ENCODE measurements at places on chromosomes 2 and 18.

- DNase-seq, result no peak
These were observed 766.8 kb upstream of the FAM98A start for GRCh38 chr2:34365932-34366331.

- DNase-seq, result no peak
These were observed 78.8 kb upstream of the CCDC85A start for GRCh38 chr2:56104962-56105361.

- DNase-seq, result no peak
These were observed 193.2 kb downstream of the TPGS2 start for GRCh38 chr18:36635414-36636096.

DNA sequence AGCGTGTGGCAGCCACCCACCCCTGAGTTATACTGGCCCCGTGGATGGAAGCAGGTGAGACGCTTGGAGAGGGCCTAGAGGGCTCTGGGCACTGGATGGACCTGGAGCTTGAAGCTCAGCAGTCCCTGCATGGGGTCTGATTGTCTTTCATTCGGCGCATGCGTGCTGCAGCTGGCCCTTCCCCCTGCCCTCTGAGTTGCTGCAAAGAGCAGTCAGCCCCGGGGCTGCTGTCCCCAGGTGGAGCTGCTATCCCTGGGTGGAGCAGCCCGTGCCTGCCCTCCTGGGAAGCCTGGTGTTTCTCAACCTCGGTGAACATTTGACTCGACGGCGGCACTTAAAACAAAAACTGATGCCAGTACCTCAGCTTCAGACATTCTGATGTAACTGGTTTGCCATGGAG, 29.6 kb downstream of the IGFBP5 start:
- no peak for DNase-seq

GRCh38 chr2:18552351-18553077, 7.9 kb downstream of the RDH14 start:
- DNase-seq, result no peak

GRCh38 chr2:178521304-178522150, 41.3 kb downstream of the PLEKHA3 start:
- DNase-seq, result no peak

- no peak for DNase-seq
These were observed 56.9 kb downstream of the ASB1 start for GRCh38 chr2:238483656-238484055.

DNA sequence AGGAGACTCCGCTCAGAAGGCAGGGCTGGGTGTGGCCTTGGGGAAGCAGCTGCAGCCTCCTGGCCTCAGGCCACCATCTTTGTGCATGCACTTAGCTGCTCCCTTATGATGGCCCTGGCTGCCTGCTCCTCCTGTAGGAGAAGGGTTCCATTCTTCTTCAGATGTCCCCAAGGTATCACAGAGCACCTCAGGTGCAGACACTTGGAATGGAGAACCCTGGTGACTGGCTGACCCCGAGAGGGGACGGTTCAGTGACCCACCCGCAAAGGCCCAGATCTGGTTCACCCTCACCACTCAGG, 9.6 kb downstream of the GPAT2 start:
- no peak for DNase-seq

- DNase-seq, result no peak
These were observed 65.1 kb downstream of the USP34 start for GRCh38 chr2:61405813-61406212.

- no peak for DNase-seq
These were observed 127.3 kb upstream of the TACR1 start for GRCh38 chr2:75326645-75327044.

GRCh38 chr2:176138923-176139660, 9.6 kb downstream of the HOXD8 start:
- no peak for DNase-seq

DNA sequence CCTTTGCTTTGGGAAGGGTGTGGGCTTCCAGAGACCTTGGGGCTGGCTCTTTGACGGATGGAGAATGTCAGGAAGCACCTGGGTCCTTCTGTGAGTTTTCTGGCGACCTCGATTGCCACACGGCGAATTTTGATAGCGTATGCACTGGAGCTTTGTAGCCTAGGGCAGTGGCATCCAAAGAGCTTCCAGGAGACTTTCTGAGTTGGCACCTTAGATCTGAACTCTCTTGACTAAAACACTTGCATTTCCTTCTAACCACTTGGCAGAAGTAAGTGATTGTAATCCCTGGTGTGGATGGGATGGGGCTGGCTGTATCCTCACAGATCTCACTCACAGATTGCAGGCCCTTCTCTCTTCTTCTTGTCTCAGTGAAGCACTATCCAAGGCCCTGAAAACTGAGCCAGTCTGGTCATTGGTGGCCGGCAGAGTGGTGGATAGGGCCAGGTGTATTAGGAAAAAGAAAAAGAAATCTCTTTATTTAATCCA, 7.8 kb downstream of the RNF144A start:
- no peak for DNase-seq

- DNase-seq, result no peak
These were observed 208.4 kb upstream of the COL3A1 start for GRCh38 chr2:188765522-188766470.

GRCh38 chr2:229335877-229336346, 64.8 kb upstream of the PID1 start:
- no peak for DNase-seq

DNA sequence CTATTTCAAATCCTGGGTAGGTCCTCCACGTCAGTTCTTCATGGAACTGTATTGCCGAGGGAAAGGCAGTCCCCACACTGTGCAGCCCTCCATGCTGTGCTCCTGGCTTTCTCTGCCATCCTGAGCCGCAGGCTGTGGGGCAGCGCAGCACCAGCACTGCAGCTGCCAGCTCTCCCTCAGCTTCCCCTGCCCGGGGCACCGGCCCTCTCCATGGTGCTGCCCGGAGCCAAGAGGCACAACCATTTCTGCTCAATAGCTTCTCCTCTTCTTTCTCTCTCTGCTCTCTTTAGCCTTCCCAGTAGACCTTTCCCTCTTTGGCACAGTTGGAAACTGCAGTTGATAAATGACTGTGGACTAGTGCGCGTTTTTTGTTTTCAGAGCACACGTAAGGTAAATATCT, 12.1 kb downstream of the ANKRD23 start:
- DNase-seq, result no peak

- DNase-seq, result no peak
These were observed 8.0 kb upstream of the CFAP221 start for GRCh38 chr2:119536211-119536610.

DNA sequence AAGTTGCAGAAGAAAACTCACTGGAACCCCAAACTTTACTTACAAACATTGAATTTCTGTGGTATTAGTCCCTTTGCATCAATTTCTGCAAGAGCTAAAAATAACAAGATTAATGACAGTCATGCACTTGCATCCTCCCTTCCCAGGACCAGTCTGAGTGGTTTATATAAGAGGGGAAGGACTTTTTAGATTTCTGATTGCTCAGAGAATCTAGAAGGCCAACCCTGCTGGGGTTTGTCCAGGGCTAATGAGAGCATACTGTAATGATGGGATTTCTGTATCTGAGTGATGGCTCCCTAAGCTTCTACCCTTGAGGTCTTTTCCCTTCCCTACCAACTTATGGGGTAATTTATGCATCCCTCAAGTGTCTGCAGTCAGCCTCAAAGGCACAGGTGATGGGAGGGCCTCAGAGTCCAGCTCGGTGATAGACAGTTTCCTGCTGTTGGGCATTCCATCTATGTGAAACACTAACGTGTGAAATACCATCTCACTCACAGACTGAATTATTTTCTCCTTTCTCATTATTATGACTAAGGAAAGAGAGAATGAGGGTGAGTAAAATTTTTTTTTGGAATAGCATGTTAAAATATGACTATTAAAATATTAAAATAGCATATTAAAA, 556.3 kb downstream of the RIT2 start:
- no peak for DNase-seq

- DNase-seq, result no peak
These were observed 256.8 kb downstream of the ALK start for GRCh38 chr2:29664578-29664977.

DNA sequence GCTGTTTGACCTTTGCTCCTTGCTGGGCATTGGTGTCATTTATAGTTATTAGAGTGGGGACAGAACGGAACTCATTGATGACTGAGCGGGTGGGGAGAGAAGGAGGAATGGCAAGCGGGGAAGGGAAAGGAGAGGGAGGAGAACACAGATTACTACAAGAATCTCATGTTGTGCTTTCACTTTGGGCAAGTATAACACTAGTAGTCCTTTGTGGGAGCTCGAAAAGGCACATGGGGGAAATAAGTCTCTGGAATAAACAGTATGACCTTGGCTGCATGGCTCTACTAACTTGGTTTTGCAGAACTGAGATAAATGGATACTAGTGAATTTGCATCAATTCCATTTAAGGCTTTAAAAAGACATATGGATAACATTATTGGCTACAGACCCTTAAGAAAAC, 161.7 kb upstream of the NABP1 start:
- DNase-seq, result no peak

DNA sequence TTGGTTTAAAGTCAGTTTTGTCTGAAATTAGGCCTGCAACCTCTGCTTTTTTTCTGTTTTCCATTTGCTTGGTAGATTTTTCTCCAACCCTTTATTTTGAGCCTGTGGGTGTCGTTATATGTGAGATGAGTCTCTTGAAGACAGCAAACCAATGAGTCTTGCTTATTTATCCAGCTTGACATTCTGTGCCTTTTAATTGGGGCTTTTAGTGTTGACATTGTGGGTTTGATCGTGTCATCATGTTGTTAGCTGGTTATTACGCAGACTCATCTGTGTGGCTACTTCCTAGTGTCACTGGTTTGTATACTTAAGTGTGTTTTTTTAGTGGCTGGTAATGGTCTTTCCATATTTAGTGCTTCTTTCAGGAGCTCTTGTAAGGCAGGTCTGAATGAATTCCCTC, 18.8 kb downstream of the TMEM87B start:
- DNase-seq, result no peak

- DNase-seq, result no peak
These were observed 103.6 kb upstream of the LYPD6 start for GRCh38 chr2:149226790-149227189.

GRCh38 chr18:78934003-78934402, 45.6 kb upstream of the SALL3 start:
- DNase-seq, result no peak

DNA sequence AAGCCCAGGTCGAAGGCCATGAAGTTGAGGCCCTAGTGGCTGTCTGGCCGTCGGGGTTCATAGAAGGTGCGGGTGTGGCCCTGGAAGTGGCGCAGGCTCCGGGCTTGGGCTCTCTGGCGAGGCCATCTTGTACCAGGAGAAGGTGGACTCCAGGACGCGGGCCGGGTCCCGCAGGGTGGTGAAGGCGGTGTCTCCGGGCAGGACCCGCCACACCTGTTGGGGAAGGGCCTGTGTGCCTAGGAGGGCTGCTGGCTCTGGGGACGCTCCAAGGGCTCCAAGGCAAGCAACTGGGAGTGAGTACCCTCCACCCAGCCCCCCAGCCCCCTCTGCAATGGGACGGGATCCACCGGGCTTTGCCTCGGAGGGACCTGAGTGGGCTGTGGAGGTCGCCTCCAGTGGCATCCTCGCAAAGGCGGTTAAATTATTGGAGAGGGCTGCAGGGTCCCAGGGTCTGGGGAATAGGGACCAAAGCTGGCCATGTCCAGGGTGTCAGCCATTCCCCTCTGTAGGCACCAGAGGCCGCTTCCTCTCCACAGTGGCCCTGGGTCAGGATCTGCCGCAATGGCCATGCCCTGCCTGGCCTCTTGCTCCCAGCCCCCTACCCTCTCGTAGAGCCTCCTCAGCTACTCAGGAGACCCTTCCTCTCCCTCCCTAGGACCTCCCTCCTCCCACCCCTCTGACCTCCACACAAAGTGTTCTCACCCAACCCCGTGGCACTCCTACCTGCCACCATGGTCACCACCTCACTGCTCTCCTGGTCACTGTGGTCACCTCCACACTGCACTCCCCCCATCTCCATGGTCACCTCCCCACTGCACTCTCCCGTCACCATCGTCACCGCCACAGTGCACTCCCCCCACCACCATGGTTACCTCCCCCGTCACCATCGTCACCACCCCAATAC, 10.3 kb downstream of the AQP12A start:
- DNase-seq, result no peak

- no peak for DNase-seq
These were observed 10.0 kb downstream of the SH3RF3 start for GRCh38 chr2:109139002-109139401.

DNA sequence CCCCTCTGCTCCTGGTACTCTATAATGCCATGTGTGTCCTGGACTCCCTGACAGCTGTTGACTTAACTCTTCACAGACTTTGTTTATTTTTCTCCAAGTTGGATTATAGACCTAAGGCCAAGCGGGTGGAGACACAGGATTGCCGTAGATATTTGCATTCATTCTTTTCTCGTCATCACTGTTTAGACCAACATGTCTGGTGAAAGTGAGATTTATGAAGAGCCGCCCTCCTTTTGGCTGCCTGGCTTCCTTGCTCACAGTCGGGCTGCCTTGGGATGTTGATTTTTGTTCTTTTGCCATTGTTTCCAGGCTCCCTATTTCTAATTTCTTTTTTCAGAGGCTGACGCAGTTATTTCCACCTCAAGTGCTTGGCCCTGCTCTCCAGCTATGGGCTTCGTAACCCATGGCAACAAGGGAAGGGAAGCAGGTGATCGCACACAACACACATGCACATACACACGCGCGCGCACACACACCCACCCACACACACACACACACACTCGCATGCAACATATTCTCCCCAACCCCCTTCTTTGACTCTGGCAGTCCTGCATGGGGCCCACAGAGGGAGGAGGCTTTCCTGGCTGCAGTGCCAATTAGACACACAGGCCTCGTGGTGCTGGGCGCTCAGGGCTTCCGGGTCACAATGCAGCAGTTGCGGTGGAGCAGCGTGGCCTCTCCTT, 296.5 kb downstream of the MTX2 start:
- DNase-seq, result no peak

- no peak for DNase-seq
These were observed 47.5 kb downstream of the ATP8B1 start for GRCh38 chr18:57755473-57756067.

DNA sequence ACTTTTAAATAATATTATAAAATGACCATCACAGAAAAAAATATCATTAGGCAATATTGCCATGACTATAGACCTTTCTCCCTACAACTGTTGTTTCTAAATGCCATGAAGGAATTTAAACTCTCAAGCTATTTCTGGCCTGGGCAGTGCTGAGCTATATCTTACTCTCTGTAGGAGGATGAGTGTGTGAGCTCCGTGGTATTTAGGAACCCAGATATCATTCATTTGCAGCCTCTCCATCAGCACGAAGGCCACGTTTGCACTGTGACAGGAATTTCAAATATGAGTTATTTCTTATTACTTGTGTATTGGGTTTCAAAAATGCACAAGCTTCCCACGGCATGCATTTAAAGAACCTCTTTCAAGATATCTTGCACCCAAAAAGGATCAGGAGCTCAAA, 35.0 kb upstream of the SOX11 start:
- no peak for DNase-seq

GRCh38 chr18:73458186-73458964, 590.6 kb upstream of the NETO1 start:
- DNase-seq, result no peak

DNA sequence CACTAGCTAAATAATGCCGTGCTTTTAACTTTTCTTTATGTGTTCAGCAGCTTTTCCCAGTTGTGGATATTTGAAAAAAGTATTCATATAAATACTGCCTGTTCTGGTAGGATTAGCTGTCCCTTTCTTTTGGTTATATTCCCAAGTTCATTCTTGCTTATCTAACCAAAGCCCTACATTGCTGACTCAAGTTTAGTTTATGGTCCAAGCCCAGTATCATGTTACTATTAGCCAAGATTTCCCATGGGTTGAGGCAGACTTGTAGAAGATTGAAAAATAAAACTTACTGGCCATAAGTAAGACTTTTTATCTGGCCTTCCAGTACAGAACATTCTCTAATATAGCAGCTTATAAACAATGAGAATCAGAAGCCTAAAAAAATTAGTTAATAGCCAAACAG, 49.7 kb upstream of the NFE2L2 start:
- DNase-seq, result no peak

- no peak for DNase-seq
These were observed 22.2 kb upstream of the POMC start for GRCh38 chr2:25190536-25190935.
